ENCODE measurements at places on chromosomes 1 and 21.

- no peak for DNase-seq
Observed at GRCh38 chr1:197841883-197842553, 60.4 kb upstream of the C1orf53 start.

DNA sequence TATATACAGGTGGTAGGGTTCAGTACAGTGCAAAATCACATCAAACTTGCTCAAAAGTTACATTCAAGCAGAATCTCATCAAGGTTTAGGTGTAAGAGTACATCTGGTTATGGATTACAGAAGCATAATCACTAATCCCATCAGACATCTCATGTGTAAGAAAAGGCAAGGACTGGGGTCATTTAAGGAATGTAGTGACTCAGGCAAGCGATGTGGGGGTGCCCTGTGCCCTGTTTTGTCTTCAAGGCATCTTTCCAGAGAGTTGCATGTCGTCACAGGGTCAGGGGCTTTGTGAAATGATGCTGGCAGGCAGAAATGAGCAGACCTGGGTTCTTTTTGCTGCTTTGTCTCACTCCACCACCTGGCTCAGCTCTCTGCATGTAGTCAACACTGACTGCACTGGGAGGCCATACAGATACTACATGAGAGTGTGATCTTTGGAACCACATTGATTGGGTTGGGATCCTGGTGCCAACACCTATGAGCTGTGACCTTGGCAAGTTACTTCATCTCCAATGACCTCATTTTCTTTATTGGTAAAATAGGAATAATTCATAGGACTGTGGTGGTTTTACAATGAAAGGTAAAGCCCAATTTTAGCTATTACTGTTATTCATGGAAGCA lies 8.2 kb upstream of the HHIPL2 start:
- DNase-seq, result no peak

GRCh38 chr1:20160034-20160433 lies 20.9 kb downstream of the PLA2G2F start:
- no peak for DNase-seq

DNA sequence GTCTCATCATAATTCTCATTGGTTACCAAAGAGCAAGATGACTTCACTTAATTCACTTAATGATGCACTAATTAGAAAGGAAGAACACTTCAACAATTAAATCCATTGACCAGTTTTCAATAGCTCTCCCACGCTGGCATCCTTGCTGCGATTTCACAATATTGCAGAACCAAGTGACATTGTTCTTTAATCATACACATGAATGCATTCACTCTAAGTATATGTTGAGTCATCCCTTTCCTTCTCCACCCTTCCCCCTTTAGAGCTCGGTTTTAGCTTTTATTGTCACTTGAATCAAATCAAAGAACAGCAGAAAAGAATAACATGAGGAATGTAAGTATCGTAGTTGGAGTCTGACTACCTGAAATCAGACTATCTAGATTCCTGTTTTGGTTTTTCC lies 233.6 kb upstream of the FMN2 start:
- DNase-seq, result no peak
